ENCODE measurements at places on chromosomes 16 and 17. TPM values are rescaled to one million over a fixed set of nuclear protein-coding genes. Genes with fewer than 3 reads are reported as not detected.

SLC16A5 gene
- total RNA-seq, result 9.2 TPM

DCXR gene
- total RNA-seq, result 103 TPM

KRT14 gene
- total RNA-seq, result not detected

ITGAL gene
- 187 TPM for total RNA-seq

TLCD3B gene
- total RNA-seq, result not detected

TOM1L1 gene
- total RNA-seq, result not detected

- H3K36me3 ChIP-seq, result peaks cover 6% of the 10 kb centered on the region
- no peaks in the 10 kb centered on the region for H3K27me3 ChIP-seq
- no peak overlapping the region for H3K27ac ChIP-seq
- H3K4me3 ChIP-seq, result no peak overlapping the region
- no peak for DNase-seq
Measured at GRCh38 chr16:57260294-57260929, 15.4 kb downstream of the ARL2BP start.

DNA sequence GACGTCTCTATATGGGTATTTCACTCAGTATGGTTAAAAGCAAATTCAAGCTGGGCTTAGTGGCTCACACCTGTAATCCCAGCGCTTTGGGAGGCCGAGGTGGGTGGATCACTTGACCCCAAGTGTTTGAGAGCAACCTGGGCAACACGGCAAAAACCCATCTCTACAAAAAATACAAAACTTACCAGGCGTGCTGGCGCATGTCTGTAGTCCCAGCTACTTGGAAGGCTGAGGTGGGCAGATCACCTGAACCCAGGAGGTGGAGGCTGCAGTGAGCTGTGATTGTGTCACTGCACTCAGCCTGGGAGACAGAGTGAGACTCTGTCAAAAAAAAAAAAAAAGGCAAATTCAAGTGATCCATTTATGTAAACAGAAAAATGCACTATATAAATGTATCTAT lies 1.3 kb upstream of the TNFRSF17 start:
- DNase-seq, result no peak
- no peaks in the 10 kb centered on the region for H3K27me3 ChIP-seq
- no peak overlapping the region for H3K4me3 ChIP-seq
- H3K36me3 ChIP-seq, result peaks cover 3% of the 10 kb centered on the region
- H3K27ac ChIP-seq, result no peak overlapping the region

GRCh38 chr17:58282442-58282841 lies 1.7 kb upstream of the MPO start:
- peaks cover 6% of the 10 kb centered on the region for H3K4me1 ChIP-seq
- H3K4me3 ChIP-seq, result no peak overlapping the region
- no peaks in the 10 kb centered on the region for H3K27me3 ChIP-seq
- H3K36me3 ChIP-seq, result no peaks in the 10 kb centered on the region
- DNase-seq, result no peak
- H3K27ac ChIP-seq, result no peak overlapping the region

DNA sequence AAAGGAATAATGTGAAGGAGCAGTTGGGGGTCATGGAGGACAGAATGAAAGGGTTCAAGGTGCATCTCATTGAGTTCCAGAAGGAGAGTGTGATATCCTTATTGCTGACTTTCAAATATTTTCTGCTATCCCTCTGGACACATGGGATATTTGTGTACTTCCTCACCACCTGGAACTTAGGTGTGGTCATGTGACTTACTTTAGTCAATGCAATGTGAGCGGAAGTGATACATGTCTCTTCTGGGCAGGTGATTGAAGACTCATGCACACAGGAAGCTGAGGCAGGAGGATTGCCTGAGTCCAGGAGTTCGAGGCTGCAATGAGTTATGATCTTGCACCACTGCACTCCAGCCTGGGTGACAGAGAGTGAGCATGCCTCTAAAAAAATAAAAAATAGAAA lies 36.7 kb upstream of the TANC2 start:
- no peak for DNase-seq
- no peak overlapping the region for H3K27ac ChIP-seq
- no peaks in the 10 kb centered on the region for H3K4me1 ChIP-seq
- no peak overlapping the region for H3K4me3 ChIP-seq
- H3K36me3 ChIP-seq, result no peaks in the 10 kb centered on the region

DNA sequence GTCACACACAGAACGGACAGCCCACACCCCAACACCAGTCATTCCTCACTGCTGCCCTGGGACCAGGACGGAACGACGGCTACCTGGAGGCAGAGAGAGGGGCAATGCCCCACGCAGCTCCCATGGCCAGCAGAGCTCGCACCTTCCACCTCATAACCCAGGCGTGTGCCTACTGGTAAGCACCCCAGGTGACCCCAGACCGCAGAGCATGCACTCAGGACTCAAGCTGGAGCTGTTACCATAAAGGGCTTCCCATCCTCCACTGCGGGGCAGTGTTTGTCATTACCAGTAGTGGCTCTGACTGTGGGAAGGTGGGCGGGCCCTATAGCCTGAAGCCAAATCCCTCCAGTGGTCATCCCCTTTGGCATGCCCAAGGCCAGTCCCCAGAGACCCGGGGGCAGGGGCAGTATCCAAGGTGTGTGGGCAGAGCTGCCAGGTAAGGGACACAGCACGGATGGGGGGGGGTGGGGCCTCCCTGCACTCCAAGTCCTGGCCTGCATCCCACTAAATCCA lies 4.7 kb upstream of the BCAR1 start:
- H3K4me1 ChIP-seq, result peaks cover 6% of the 10 kb centered on the region
- no peaks in the 10 kb centered on the region for H3K36me3 ChIP-seq
- H3K27me3 ChIP-seq, result peaks cover 51% of the 10 kb centered on the region
- no peak for DNase-seq
- no peak overlapping the region for H3K4me3 ChIP-seq

- no peaks in the 10 kb centered on the region for H3K4me1 ChIP-seq
- DNase-seq, result no peak
- no peaks in the 10 kb centered on the region for H3K27me3 ChIP-seq
Measured at GRCh38 chr17:81057079-81057730, 22.3 kb downstream of the BAIAP2 start.

GRCh38 chr17:61555127-61555566 lies 35.9 kb downstream of the NACA2 start:
- H3K36me3 ChIP-seq, result no peaks in the 10 kb centered on the region
- H3K4me1 ChIP-seq, result no peaks in the 10 kb centered on the region
- peaks cover 31% of the 10 kb centered on the region for H3K27me3 ChIP-seq
- H3K27ac ChIP-seq, result no peak overlapping the region

DNA sequence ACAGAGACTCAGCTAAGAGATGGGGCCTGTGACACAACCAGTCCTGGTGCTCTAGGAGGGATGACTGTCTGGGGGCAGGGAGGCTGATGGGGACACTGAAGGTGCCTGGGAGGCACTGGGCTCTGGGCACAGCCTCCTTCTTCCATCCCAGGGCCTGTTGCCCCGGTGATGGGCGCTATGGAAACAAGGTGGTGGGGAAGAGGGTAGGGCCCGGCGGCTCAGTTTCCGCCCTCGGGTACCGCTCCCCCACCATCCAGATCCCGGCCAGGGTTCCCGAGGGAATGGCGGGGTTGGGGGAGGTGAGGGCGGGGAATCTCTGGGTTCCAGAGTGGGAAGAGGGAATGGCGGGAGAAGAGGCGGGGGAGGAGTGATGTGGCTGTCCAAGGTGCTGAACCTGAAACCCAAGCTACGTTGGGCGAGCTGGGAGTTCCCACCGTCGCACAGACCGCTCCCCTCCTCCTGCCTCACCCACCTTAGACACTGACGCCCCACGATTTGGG lies 981 bp downstream of the KCNH4 start:
- no peak for DNase-seq
- H3K4me3 ChIP-seq, result no peak overlapping the region
- no peaks in the 10 kb centered on the region for H3K27me3 ChIP-seq
- H3K4me1 ChIP-seq, result peaks cover 59% of the 10 kb centered on the region

DNA sequence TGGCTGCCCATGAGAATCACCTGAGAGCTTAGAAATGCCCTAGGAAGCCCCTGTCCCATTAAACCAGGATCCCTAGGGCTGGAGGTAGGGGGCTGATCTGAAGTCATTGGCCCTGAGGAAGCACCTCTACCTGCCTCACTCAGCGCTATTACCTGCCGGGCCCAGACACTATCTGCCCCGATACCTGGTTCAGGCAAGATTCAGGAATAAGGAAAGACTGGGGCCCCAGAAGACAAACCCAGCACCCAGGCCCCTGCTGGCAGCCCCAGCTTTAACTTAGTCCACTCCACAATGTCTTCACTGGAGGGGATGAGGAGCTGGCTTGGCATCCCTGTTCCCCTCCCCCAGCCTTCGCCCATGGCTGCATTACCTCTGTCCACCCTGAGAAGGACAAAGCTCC lies 126.3 kb downstream of the GAS7 start:
- H3K36me3 ChIP-seq, result no peaks in the 10 kb centered on the region
- no peak overlapping the region for H3K4me3 ChIP-seq
- no peak overlapping the region for H3K27ac ChIP-seq
- no peak for DNase-seq
- H3K27me3 ChIP-seq, result no peaks in the 10 kb centered on the region

- H3K27ac ChIP-seq, result no peak overlapping the region
- no peaks in the 10 kb centered on the region for H3K36me3 ChIP-seq
- H3K4me1 ChIP-seq, result peaks cover 23% of the 10 kb centered on the region
- no peak for DNase-seq
- no peaks in the 10 kb centered on the region for H3K27me3 ChIP-seq
- no peak overlapping the region for H3K4me3 ChIP-seq
Measured at GRCh38 chr17:50514936-50515702, 6.9 kb downstream of the MYCBPAP start.

GRCh38 chr17:18139949-18140348 lies 31.4 kb downstream of the MYO15A start:
- DNase-seq, result no peak
- no peaks in the 10 kb centered on the region for H3K36me3 ChIP-seq
- peaks cover 9% of the 10 kb centered on the region for H3K4me1 ChIP-seq
- no peaks in the 10 kb centered on the region for H3K27me3 ChIP-seq
- no peak overlapping the region for H3K27ac ChIP-seq
- no peak overlapping the region for H3K4me3 ChIP-seq

GRCh38 chr17:38420518-38420917 lies 7.7 kb upstream of the ARHGAP23 start:
- no peak overlapping the region for H3K4me3 ChIP-seq
- H3K4me1 ChIP-seq, result peaks cover 8% of the 10 kb centered on the region
- H3K27me3 ChIP-seq, result peaks cover 57% of the 10 kb centered on the region

GRCh38 chr17:19453296-19453695 lies 42.3 kb downstream of the RNF112 start:
- peaks cover 2% of the 10 kb centered on the region for H3K4me1 ChIP-seq
- no peaks in the 10 kb centered on the region for H3K27me3 ChIP-seq
- DNase-seq, result no peak
- no peak overlapping the region for H3K4me3 ChIP-seq
- no peaks in the 10 kb centered on the region for H3K36me3 ChIP-seq

DNA sequence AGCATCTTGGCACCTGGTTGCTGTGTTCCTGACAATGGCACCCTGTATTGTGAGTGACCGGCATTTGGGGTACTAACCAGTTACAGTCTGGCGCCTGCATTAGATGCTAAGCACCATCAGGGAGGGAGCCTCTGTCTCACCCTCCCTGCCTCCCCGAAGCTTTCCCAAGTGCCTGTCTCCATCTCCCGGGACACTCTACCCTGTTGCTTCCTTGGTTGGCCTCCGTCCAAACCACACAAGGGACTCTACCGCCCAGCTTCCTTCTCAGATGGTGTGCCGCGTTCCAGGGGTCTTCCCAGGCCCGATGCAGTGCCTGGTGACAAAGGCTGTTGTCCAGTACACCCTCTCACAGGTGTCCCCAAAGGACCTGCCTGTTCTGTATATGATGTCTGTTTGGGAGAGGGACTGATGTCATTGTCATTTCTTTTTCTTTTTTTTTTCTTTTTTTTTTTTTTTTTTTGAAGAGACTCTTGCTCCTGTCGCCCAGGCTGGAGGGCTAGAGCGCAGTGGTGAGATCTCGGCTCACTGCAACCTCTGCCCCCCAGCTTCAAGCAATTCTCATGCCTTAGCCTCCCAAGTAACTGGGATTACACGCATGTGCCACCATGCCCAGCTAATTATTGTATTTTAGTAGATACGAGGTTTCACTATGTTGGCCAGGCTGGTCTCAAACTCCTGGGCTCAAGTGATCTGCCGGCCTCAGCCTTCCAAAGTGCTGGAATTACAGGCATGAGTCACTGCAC lies 6.7 kb downstream of the SNN start:
- peaks cover 39% of the 10 kb centered on the region for H3K36me3 ChIP-seq
- no peak for DNase-seq
- H3K4me3 ChIP-seq, result no peak overlapping the region
- no peaks in the 10 kb centered on the region for H3K27me3 ChIP-seq

DNA sequence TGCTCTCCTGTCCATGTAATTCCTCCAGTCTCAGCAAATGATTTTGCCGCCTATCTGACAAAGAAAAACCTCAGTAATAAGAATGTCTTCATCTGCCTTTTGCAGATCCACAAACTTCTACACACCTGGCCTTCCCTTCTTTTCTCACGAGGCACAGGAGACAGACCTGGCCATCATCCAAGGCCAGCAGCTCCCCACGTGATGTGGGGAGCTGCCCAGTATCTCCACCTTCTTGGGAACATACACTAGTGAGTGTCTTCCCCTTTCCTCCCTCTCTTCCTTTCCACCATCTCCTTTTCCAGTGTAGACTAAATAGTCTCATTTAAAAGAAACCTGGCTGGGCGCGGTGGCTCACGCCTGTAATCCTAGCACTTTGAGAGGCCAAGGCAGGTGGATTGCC lies 274.4 kb downstream of the CEP112 start:
- DNase-seq, result no peak
- peaks cover 4% of the 10 kb centered on the region for H3K4me1 ChIP-seq
- H3K27ac ChIP-seq, result no peak overlapping the region
- no peaks in the 10 kb centered on the region for H3K36me3 ChIP-seq
- H3K27me3 ChIP-seq, result no peaks in the 10 kb centered on the region

- H3K4me1 ChIP-seq, result no peaks in the 10 kb centered on the region
- no peak overlapping the region for H3K27ac ChIP-seq
- H3K27me3 ChIP-seq, result peaks cover 3% of the 10 kb centered on the region
Measured at GRCh38 chr17:34354637-34355036, 1.6 kb upstream of the CCL13 start.

GRCh38 chr17:2386400-2387085 lies 14.3 kb downstream of the MNT start:
- H3K27ac ChIP-seq, result no peak overlapping the region
- peaks cover 34% of the 10 kb centered on the region for H3K4me1 ChIP-seq
- H3K36me3 ChIP-seq, result peaks cover 38% of the 10 kb centered on the region
- no peak for DNase-seq
- H3K4me3 ChIP-seq, result no peak overlapping the region
- no peaks in the 10 kb centered on the region for H3K27me3 ChIP-seq

DNA sequence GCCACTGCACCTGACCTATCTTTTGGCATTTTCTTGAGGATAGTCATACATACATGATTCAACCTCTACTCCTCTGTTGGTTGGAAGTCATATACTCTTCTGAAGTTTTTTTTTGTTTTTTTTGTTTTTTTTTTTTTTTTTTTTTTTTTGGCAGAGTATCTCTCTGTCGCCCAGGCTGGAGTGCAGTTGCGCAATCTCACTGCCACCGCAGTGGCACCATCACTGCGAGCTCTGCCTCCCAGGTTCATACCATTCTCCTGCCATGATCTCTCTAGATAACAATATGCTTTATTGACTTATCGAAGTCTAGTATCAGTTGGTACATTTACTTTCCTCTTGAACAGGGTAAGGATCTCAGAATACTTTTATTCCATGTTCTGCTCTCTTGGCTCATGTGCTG lies 224.2 kb upstream of the WSCD1 start:
- no peak overlapping the region for H3K27ac ChIP-seq
- H3K4me3 ChIP-seq, result no peak overlapping the region
- no peaks in the 10 kb centered on the region for H3K36me3 ChIP-seq
- no peak for DNase-seq
- H3K4me1 ChIP-seq, result no peaks in the 10 kb centered on the region

Measured in CD4-positive, alpha-beta T cell (primary cell).